ENCODE measurements at places on chromosomes 13 and 19.
A peak's percentile ranks its signal among the peaks of the same experiment; 100 is the strongest.

GRCh38 chr13:69948016-69948415, 159.6 kb upstream of the ATXN8OS start:
- no peak for DNase-seq

GRCh38 chr19:14031719-14032480, at the start of gene IL27RA:
IL27RA (plus strand) TSS chr19:14031762; CDS start chr19:14031873, 111 bp downstream.
- peak; percentile 44 for DNase-seq

DNA sequence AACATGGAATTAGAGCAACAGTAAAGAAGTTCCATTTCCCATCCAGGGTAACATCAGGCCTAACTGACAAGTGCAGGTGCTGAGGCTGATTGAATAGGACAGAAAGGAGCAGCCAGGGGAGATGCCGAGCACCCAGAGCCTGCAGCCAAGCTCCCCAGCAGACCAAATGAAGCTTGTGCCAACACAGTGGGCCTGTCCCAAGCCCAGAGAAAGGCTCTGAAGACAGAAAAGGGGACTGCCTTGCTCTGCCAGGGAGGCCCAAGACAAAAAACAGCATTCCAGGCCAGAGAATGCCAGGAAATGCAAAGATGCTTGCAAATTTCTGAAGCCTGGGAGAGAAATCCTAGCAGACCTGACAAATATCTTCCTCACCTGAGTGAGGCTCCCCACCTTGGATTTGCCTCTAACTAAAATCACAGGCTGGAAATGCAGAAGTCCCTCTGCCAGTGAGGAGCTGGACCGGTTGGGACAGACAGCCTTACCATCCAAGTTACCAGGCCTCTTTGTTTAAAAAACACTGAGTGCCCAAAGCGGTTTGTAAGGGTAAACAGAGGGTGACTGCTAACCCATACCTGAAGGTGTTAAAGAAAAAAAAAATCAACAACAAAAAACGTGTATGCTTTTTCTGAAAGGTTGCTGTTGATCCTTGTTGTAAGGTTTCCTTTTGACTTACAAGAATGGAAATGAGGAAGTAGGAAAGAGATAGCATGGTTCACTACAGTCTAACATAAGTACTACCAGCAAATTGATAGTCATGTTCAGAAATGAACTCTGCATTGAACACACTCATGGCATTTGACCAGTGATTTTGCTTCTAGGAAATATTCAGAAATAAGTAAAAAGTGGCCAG, 11.8 kb upstream of the HMGB1 start:
- no peak for DNase-seq

- no peak for DNase-seq
Observed at GRCh38 chr19:48033604-48034003, 10.3 kb downstream of the CABP5 start.

DNA sequence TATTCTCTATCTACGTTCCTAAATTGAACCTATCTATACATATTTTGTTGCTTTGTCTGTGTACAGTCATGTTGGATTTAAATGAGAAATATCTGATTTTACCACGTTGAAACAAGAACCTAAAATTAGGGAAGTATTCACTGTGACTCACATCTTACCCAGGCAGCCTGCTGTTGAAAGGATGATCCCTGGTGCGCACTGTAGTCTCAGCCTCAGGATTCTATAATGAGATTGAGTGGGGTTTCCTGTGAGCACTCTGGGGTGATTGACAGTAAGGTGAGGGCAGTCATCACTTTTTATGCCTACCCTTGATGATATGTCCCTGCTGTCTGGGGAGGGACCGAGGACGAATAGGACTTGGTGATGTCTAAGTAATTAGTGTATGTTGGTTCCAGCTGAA, 35.4 kb downstream of the PCCA start:
- DNase-seq = no peak

DNA sequence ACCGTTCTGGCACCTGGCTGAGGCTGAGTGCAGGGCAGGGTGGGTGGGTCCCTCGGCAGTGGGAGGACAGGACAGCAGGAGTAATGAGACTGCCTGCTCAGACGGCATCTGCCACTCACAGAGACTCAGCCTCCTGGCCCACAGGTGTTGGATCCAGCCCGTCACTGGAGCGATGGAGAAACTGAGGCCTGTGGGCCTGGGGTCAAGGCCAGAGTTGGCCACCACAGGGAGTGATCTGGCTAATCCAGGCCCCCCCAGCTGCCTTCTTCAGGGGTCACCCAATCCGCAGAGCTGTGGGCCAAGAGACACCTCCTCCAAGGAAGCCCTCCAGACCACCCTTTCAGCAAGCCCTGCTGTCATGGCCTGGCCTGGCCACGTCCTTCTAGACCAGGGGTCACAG, 103.7 kb upstream of the VSTM2B start:
- no peak for DNase-seq

- peak; percentile 62 for DNase-seq
Observed at GRCh38 chr19:54325194-54325621, 12.2 kb upstream of the LILRA5 start.

DNA sequence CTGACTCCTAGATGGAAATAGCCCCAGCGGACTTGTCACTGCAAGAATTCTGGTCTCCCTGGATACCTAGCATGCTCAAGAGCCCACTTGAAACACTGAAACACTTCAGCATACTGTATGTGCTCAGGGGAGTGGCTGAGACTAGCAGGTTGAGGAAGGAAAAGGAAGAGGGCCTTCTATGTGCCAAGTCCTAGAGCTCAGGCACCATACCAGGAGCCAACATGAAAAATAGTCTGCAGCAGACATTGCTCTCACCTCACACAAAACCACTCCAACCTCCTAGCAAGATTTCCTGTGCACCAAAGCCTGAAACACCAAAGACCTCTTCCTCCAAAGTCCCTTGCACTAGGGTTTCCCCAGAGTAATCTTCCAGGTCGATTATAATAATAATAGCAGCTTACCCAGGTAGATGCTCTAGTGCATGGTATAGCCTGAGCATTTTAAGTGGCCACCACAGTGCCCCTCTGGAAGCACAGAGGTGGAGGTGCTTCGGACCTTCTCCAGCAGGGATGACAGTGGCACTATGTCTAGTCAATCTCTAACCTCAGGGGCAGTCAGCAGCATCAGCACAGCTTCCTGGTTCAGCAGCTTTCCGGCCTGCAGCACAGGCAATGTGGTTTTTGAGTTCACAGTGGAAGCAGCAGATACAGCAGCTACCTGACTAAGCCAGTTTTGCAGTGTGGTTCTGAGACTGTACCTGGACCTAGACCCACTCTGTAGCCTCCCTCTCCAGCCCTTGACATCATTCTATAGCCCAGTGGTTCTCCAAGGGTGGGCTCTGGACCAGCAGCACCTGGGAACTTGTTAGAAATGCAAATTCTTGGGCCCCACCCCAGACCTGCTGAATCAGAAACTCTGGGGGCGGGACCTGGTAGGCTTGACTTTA, 45.6 kb upstream of the UBE2L5 start:
- DNase-seq = no peak
